ENCODE measurements at places on chromosomes 6 and 20. TPM values are rescaled to one million over a fixed set of nuclear protein-coding genes. Genes with fewer than 3 reads are reported as not detected.
A peak's percentile ranks its signal among the peaks of the same experiment; 100 is the strongest.

- no peak for DNase-seq
Observed at GRCh38 chr20:37880726-37881591, 22.0 kb upstream of the VSTM2L start.

DNA sequence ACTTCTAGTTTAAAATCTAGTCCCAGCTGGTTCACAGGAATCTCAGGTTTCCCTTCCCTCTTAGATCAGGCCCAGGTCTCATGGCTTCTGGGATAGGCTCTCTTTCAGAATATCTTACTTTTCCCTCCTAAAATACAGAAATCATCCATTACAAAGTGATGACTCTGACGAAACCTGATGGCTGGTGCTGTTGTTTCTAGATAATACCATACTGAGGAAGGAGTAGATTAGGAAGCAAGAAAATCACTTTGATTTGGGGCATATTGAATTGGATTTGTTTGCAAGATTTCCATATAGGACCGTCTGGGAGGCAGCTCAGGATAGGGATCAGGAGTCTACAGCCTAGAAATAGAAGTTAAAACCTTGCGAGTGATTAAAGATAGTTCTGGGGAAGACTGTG, 3.6 kb downstream of the ZKSCAN3 start:
- DNase-seq: no peak

PPIL4 gene
- total RNA-seq: 25.8 TPM

DNA sequence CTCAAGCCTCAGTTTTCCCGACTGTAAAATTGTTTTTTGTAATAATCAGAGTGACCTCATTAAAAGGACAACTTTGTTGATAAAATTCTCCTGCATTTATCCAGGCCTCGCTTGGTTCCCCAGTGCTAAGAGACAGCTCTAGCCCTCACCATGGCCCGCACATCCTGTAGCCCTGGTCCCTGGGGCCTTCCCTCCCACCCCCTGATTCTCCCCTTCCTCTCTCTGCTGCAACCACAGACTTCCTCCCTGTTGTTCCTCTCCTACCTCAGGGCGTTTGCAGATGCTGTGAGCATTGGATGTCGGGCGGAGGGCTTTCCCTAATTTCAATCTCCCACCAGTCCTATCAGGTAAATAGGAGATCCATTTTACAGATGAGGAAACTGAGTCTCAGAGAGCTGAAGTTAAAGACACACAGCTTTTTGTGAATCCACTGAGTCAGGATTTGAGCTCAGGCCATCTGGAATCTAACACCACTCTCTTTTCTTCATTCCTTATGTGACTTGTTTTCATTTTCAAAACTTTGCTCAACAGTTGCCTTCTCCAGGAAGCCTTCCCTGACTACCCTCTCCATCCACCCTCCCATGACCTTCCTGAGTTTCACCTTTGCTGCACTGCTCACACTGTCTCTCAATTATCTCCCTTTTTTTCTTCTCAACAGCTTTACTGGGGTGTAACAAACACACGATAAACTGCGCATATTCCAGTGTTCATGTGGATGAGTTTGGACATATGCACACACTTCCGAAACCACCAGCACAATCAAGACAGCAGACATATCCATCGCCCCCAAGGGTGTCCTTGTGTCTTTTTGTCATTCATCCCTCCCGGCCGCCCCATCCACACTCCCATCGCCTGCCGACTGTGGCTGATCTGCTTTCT, 107.1 kb downstream of the CEBPB start:
- DNase-seq: no peak

- DNase-seq: no peak
Observed at GRCh38 chr20:59040667-59041066, 1.9 kb downstream of the PRELID3B start.

DNA sequence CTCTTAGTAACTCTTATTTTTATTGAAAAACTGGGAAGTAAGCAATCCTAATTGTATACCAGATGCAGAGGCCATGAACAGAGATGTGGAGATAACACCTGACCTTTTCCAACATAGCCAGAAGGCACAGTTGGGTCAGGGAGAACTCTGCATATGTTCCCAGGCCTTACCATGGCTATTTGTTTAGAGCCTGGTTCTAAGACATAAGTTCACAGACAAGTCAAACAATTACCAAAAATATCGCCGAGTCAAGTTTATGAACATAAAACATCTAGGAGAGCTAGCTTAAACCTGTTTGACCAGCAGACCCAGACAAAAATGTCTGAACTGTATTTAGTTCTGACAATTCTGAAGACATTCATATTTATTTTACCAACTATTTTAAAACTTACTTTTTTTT, 26.7 kb upstream of the IYD start:
- DNase-seq: no peak

- no peak for DNase-seq
Observed at GRCh38 chr6:34093206-34093605, 52.7 kb downstream of the GRM4 start.

GRCh38 chr6:38164131-38164481, 344.6 kb downstream of the ZFAND3 start:
- no peak for DNase-seq

DNA sequence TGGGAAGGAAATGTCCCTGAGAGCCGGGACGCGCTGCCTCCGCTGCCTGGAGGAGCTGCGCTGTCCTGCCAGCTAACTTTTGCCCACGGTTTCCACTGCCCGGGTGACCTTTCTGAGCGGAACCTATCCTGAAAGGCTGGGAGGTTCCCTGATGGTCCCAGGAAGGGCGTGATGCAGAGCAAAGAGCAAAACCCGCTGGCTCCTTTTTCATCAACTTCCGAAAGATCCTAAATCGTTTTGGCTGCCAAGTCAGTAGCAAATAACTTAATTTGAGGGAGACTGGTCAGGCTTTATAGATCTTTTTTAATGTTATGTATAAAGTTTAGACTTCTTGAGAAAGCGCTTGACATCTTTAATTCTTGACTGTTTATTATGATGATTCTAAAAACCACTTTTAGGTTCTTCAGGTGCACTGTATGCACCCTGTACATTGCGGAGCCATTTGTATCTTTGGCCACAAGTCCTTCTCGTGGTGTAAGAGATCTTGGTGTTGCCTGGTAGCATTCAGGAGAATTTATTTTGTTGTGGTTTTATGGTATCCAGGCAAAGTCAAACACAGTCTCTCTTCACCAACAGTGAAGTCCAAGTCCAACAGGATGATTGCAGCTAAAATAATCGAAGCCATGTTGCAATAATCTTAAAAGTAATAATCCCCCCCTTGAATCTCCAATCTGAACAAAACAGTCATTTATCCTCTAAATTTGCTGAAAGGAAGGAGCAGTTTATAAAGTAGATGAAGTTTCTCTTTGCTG, at the start of gene SYNE1:
TSS of gene SYNE1 (minus strand) at position 67 of the 752 bp plus-strand sequence. CDS start 9,031 bp downstream, outside the sequence.
- no peak for DNase-seq

- no peak for DNase-seq
Observed at GRCh38 chr6:34041385-34041784, 104.5 kb downstream of the GRM4 start.

- DNase-seq: peak; percentile 13
Observed at GRCh38 chr6:81172056-81172740, 580.3 kb downstream of the TENT5A start.
